NCI-H1694 treated with DMSO at 0.1 percent for 48 hours (cell line): ENCODE measurements at places on chromosomes 7 and 10.

DNA sequence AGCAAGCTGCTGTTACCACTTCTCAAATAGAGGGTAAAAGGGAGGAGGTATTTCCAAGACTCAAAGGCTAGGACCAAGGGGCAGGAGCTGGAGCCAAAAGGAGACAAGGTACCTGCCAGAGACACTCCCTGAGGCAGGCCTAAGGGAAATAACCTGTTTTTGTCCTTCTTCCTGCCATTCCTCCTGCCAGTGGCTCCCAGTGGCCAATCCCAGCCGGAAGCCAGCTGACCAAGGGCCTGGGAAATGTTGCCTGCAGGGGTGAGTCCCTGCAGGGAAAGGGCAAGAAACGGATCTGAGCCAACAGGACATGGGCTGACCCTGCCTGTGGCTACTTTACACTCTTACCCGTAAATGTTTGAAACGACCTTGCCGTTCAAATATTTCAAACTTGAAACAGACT is 3.5 kb downstream of the CYTH3 start:
- DNase-seq = no peak

DNA sequence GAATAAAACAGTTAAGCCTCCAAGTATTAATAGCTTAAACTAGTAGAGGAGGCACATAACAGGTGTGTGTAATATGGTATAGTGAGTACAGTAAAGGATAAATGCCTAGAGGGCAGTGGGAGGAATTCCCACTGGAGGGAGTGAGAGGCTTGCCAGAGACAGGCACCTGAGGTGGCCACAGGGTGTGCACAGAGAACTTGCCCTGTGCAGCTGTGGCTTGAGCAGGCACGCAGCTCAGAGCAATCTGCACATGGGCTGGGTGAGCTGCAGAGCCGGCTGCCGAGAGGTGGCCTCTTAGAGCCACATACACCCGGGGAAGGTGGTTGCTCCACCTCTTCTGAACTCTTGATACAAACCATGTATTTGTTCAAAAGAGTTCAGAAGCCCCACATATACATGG is 237.1 kb downstream of the COBL start:
- DNase-seq = peak; percentile 64

GRCh38 chr7:79452032-79452494 is 1.4 kb downstream of the MAGI2 start:
- DNase-seq = peak; percentile 3

DNA sequence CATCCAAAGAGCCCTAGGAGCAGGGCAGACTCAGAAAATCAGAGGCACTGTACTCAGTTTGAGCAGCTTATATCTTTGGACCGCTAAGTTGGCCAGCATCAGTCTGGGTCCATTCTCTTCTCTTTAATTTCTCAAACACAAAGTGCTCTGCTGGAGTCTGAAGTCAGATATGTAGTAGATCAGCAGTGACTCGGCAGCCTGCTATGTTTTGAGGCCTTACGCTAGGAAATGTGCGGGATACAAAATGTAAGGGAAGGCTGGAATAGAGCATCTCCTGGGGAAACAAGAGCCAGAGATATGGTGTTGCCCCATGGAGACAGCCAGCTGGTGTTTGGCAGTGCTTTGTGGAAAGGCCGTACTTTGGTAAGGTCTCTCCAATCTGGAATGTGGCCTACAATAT is 60.6 kb upstream of the VKORC1L1 start:
- DNase-seq = no peak

DNA sequence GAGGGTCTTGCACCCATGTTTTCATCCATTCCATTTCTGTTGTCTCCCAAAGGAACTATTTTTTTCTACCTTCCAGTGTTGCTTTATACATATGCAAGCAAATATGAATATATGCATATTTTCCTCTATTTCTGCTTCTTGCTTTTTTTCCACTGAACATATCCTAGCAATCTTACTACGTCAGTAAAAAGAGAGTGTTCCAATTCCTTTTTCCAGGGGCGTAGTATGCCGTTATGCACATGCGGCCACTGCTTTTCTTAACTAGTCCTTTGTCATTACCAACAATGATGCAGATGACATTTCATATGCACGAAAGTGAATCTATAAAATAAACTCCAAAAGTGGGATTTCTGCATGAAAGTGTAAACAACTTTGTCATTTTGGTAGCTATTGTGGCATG is 40.2 kb upstream of the FRMD4A start:
- no peak for DNase-seq

DNA sequence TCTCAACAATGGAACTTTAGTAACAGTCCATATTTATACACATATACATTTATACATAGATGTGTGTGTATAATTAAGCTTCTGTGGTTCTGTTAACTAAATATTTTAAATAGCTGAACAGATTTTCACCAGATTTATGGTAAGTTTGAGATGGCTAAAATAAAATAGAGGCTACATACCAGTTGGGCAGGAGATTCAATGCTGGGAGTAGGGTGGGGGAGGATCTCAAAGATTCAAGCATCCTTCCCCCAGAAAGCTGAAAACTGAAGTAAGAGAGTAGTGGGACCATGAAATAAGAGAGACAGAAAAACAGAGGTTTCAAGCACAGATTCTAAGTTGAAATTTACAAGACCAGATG is 14.0 kb downstream of the LRRC17 start:
- no peak for DNase-seq

- DNase-seq = peak; percentile 10
Measured at GRCh38 chr10:27558612-27559020, 54.5 kb downstream of the RAB18 start.

DNA sequence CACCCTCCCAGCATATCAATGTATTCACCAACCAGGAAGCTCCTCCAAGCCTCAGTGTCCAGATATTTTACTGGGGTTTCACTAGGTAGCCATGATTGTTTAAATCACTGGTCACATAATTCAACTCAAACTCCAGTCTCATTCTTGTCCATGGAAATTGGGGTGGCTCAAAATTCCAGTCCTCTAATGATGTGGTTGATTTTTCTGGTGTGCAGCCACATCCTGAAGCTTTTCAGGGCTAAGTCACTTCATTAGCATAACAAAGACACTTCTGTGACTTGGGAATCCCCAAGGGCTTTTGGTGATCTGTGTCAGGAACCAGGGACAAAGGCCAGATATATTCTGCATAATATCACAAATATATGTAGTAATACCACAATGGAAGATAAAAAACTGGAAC is 786.9 kb upstream of the IGFBP3 start:
- no peak for DNase-seq

DNA sequence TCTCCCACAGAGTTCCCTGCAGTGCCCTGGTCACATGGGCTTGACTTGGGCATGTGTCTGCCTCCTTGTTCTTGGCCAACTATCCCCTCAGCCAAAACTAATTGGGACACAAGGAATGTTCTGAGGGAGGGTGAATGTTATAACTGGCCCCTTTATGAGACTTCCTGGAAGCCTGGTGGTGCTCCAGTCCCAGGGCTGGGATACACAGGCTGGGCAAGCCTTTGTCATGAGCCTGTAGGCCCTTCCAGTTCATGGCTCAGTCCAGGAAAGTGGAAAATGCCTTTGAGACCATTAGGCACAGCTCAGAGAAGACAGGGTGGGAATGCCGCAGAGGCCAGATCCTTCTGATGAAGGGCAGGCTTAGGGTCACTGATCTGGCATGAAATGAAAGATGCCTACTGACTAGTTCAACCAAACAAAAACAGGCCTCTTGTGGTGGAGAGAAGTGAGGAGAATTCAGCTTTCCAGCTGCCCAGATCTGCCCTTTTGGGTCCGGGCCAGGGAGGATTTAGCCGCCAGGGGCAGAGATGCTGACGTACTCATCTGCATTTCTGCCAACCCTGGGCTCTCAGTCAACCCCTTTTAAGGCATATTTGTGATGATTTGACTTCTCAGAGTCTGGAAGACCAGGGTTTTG is 961.5 kb downstream of the KCNMA1 start:
- peak; percentile 39 for DNase-seq

- DNase-seq = no peak
Measured at GRCh38 chr7:38382684-38383083, 109.2 kb upstream of the TARP start.

DNA sequence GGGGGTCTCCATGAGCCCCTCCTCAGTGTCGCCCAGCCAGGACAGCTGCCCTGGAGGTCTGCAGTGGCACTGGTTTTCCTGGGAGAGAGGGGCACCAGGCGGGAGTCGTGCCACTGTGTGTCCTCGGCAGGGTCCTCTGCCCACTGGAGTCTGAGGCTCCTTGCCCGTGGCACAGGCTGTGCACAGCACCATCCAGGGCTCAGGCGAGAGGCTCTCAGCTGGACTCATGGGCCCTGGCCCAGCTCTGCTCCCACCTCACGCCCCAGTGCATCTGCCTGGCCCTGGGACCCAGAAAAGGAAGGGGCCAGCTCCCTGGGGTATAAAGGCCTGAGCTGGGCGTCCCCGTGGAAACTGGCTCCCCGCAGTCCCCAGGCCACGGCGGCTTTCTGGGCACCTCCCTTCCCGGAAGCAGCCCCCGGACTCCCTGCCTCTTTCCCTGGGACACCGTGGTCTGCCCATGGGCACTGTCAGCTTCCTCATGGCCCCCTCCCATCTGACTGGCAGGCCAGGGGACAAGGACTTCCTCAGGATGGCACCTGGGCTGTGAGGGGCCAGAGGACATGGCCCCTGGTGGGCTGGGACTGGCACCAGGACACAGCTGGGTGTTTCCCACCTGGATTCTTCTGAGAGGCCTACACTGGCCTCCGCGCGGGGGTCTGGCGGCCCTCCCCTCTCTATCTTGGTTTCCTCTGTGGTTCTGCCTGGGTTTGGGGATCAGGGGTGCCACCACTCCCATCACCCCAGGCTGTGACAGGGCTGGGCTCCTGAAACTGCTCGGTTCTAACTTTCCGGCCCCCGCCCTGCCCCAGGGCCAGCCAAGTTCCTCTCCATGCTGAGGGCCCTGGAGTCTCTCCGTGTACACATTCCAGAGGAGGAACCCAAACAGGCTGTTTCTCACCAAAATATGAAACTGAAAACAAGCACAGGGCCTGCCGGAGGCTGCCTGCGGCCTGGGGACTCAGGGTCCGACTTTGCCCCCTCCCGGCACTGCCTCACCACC is 5.5 kb downstream of the FOXL3 start:
- DNase-seq = no peak

DNA sequence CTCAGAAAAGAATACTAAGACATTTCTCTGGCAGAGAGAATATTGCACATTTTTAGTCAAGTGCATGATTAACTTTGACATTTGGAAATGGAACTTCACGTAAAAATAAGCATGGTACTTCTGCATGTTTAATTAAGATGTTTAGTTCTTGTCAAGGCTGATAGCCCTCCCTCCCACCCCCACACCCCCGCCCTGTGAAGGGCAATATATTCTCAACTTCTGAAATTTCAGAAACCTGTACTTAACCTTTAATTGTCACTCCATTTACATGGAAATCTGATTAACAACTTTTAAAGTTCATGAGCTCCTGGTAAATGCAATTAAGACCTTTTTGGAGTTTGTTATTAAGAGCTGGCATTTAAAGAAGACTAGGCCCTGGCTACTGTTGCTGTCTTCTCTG is 205.8 kb downstream of the EXOC4 start:
- DNase-seq = no peak

DNA sequence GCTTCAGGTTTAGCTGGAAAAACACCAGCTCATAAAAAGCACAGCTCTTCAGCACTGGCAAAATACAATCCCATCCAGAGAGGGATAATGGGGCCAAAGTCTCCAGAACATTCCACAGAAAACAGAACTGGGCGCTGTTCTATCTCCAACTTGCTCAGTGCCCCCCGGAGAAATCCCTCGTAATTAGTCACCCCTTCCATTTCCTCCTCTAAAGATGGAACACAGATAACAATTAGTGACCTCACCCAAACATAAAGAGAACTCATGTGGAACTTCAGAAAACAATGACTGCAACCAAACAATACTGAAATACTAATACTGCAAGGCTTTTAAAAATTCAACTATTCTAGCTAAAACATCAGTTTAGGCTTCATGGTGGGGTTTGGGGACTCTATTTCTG is 46.3 kb downstream of the KIAA1549 start:
- no peak for DNase-seq

DNA sequence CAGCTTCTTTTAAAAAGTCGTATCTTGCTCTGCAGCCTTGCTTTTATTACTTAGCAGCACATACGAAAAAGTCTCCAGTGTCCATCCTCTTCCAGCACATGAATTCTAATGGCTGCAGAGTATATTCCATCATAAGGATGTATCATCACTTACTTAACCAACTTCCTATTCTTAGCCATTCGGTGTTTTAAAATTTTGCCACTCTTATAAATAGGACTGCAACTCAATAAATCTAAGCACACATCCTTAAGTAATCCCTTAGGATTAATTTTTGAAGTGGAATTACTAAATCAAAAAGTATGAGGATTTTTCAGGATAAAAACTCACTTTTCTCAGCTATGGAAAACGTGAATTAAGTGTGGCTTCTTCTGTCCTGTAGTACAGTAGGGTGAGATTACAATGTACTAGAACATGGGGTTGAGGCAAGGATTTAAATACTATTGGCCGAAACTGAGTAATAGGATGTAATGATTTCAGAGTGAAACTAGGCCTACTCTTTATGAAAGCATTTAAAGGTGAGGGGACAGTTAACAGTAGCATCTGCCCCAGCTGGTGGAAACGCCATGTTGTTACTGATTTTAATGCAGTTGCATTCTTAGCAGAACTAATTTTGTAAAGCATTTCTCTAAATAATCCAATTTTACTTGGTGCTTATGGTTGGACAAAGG is 1035.5 kb downstream of the LRMDA start:
- DNase-seq = no peak

DNA sequence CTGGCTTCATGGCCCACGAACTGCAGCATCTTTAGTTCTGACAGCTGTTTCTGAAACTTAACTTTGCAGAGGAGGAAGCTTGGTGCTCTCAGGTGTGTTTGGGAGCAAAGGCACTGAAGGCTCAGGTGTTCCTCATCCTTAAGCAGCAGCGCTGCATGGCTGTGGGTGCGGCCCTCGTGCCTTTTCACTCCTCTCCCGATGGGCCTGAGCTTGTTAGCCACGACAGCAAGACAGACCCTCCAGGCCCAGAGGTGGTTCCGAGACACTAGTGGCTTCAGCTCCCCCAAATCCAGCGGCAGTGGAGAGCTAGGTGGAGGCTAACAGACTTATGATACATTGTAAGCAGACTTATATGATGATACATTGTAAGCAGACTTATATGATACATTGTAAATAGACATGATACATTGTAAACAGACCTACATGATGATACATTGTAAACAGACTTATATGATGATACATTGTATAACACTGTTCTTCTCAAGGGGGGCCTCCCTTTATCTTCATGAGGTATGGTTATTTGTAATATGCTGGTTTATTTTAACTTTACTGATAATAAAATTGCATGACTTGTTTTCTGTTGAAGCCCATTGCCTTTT is 14.1 kb downstream of the PFKP start:
- DNase-seq = no peak

- DNase-seq = no peak
Measured at GRCh38 chr7:155625557-155625956, 18.9 kb upstream of the RBM33 start.

- DNase-seq = no peak
Measured at GRCh38 chr7:43199371-43200160, 87.1 kb downstream of the HECW1 start.

- DNase-seq = no peak
Measured at GRCh38 chr7:131895541-131896164, 339.2 kb upstream of the PODXL start.

DNA sequence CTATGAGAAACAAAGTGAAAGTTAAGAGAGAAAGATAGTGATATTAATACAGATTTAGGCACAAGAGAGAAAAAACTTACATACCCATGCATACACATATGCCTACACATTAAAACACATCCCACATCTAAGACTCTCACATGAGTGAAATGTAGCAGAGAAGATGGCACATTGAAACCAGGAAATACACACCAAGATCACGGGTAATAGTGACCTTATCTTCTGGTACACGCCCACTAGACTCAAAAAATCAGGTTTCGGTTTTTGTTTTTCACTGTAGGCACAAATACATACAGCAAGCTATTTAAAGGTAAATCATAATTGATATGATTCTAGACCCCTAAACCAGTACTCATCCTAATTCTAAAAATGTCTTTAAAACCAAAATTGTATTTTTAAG is 225.2 kb upstream of the TAC1 start:
- no peak for DNase-seq
